ENCODE measurements at places on chromosomes 2 and 18.

- DNase-seq: no peak
Observed at GRCh38 chr2:202069170-202070067, 3.6 kb upstream of the KIAA2012 start.

DNA sequence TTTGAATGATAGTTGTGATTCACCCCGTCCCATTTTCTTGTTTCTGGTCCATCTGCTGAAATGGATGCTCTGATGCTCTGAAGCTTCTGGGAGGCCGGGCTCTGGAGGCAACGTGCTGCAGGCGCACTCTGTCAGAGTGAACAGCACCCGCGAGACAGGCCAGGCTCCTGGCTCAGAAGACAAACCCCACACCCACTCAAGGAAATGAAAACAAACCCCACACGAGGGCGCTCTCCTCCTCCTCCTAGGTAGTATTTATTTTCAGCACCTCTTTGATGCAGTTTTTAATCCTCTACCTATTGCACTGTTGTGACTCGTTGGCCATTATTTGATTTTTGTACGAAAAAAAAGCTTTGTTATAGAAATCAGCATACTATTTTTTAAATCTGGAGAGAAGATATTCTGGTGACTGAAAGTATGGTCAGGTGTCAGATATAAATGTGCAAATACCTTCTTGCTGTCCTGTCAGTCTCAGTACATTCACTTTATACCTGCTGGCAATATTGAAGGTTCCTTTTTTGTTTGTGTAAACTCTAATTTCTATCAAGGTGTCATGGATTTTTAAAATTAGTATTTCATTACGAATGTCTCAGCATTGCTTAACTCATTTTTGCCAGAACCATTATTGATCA is 10.3 kb upstream of the CHST10 start:
- DNase-seq: peak; percentile 17

DNA sequence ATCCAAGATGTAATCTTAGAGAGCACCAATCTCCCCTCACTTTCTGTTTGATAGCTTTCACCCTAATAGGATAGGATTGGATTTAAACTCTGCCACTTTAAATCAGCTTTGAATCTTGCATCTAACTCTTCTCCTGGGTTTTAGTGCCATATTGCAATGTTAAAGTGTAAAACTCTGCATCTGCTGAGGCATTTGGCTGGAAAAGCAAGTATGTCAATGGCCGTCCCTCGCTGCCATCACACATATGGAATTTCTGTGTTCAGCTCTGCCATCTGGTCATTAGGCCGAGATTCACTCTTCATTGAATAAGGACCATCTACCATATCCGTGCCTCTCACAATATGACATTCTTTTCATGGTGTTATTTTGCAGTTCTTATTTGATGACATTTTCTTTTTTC is 728.1 kb upstream of the PIK3C3 start:
- DNase-seq: no peak

DNA sequence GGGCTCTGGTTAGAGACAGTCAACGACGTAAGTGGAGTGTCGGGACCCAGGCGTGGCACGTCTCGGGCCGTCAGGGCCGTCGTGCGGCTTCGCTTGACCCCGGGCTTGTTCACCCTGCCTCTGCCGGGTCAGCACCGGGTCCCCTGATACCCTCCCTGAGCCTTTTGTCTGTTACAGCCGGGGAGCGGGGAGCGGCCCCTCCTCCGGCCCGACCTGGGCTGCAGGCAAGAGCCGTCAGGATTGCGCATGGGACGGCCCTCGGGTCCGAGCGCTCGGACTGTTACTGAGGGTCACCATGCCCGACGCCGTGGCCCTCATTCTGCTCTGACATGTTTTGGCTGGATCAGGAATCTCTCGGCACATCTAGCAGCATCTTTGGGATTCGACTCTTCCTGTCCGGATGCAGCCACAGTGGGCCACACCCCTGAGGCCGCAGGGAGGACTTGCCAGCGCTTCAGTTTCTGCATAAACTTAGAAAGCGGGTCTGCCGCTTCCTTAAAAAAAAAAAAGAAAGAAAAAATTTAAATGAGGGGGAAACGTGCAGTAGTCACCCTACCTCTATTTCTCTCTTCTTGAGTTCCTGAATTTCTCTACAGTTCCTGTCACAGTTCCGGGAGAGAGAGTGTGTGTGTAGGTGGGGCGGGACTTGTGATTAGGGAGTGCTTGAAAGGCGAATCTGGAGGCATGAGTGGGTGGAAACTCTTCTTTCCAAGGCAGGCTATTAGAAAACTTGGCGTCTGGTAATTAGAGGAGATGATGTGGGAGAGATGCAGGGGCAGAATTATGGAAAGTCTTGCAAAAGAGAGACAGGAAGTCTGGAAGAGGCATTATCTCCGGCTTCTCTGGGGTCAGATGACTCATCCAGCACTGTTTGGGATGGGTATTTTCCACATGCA is 909 bp downstream of the TMEM87B start:
- DNase-seq: no peak

GRCh38 chr2:119849838-119850565 is 90.3 kb downstream of the PTPN4 start:
- no peak for DNase-seq

GRCh38 chr2:70793450-70793849 is 3.0 kb upstream of the FIGLA start:
- no peak for DNase-seq
